ENCODE measurements at places on chromosomes 7 and 10.

- no peak for DNase-seq
Observed at GRCh38 chr10:131575877-131576276, 264.4 kb upstream of the TCERG1L start.

GRCh38 chr7:32774541-32774951 lies 117.0 kb downstream of the KBTBD2 start:
- DNase-seq = no peak

GRCh38 chr7:151003572-151003971 lies 12.8 kb downstream of the NOS3 start:
- DNase-seq = no peak

DNA sequence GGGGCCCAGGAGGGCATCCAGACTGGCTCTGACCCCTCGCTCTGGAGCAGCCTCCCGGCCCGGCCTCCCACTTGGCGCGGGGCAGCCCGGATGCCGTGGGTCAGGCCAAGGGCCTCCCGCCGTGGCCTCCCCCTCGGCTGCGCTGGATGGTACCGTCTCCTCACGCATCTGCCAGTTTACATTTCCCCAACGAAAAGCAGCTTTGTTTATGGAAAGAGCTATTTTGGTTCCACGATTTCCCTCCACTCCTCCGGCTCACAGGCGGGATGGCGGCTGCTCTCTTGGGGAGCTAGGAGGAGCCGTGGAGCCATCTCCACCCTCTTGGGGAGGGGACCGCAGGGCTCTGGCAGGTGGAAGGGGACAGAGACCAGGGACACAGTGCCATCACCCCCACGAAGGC lies 93.2 kb upstream of the MYL10 start:
- DNase-seq = no peak

GRCh38 chr7:151700586-151701165 lies 176.2 kb downstream of the PRKAG2 start:
- no peak for DNase-seq

DNA sequence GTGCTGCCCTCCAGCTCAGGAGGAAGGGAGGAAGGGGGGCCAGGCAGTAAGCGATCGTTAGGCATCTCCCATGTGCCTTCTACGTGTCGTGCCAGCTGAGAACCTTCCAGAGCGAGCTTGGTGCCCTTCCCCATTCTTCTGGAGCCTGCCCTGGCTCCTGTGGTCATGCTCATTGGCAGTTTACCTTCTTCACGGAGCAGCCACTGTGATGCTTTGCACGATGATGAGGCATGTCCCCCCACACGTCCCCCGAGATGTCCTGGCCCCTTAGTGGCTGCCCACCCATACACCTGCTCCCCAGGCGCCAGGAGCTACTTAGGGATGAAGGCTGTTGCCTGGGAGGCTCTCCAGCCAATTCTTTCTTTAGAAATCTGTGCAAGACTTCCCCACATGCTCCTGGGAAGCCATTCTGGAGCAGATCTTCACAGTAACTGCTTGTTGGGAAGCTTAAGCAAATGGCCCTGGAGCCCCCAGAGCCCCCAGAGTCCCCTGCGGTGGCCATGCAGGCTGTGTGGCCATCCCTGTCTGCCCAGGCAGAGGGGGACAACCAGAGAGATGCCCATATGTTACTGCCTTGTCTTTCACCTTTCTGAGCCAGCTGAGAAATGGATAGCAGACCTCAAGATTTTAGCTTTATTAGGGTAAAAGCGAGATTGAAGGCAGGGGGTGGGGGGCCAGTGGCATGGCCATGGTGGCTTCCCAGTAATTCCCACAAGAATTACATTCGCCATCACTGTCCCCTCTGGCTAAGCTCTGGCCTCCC lies 199.0 kb downstream of the EBF3 start:
- no peak for DNase-seq

DNA sequence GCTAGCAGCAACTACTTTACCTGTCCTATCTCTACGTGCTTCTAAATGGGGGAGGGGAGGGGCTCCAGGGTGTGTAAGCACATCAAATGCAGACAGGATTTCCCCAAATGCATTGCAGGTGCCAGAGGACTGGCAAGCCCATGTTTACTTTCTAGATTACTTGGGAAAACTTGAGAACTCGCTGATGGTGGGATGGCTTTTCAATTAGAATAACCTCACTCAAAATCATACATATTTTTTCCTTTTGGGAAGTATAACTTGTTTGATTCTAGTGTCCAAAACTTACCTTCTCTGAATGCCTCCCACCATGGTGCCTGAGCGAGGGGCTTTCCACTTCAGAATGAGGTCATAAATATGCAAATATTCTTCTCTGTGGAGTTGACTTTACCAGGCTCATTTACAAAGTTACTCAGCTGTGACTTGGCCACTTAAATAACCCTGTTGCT lies 191.3 kb upstream of the RHOBTB1 start:
- no peak for DNase-seq

GRCh38 chr7:74573512-74573911 lies 84.0 kb upstream of the GTF2I start:
- DNase-seq = no peak

DNA sequence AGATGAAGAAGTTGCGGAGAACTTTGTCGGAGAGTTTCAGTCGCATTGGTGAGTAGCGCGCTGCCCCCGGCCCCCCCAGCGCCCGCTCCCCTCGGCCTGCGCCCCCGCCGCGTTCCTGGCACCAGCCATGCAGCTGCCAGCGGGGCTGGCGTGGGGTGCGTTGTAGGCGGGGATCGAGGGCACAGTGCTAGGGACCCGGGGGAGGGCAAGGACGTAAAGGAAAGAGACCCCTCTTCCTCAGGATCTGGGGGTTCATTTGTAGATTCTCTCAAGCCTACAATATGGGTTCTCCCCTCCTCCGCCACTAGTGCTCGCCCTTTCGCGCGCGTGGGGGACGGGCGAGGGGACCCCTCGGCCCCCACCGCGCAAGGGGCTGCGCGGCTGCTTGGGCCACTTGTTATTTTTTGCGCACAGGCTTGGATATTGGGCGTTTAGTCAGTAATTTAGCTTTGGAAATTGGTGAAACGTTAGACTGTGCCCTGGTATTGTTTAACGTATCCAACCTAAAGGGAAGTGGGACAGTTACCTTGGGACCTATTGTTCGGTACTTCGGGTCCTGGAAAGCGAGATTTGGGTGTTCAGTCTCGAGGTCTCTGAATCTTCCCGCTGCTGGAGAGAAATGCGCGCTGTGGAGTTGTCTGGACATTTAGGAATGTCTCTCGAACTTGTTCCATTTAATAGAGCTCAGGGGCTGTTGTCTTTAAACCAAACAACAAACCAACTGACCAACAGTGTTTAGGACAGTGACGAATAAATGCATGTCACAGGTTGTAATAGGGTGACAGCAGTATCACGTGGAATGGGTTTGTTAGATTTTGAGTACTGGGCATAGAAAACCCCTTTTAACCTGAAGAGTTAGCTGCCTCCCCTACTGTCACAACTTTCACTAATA lies 796 bp downstream of the CDK14 start:
- DNase-seq = no peak

- DNase-seq = no peak
Observed at GRCh38 chr7:43385856-43386255, 197.1 kb upstream of the STK17A start.

DNA sequence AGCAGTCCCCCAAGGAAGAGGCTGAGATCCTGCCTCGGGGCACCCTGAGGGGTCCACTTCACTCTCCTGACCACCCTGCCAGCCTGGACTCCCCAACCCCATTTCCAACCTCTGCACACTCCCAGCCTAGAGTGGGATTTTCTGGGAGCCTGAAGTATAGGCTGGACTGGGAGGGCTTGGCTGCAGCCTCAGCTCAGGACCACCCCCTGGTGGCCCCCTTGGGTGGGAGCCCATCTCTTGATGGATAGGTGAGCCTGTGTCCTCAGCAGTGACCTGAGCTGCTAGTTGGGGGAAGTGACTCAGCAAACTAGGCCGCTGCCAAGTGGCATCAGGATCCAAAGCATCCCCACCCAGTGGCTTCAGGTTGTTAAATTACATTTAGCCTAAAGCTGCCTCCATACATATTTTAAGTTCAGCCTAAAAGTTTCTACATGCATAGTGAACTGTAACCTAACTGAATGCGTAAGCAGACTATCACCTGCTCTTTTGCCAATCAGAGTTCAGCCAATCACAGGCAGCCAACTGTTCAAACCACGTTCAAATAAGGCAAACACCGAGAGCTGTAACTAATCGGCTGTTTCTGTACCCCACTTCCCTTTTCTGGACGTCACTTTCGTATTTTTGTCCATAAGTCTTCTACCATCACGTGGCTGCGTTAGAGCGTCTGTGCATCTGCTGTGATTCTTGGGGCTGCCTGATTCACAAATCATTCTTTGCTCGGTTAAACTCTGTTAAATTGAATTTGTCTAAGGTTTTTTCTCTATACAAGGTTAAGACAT lies 144.0 kb downstream of the PLPP4 start:
- no peak for DNase-seq

GRCh38 chr10:131703541-131703940 lies 197.3 kb upstream of the PPP2R2D start:
- DNase-seq = no peak

DNA sequence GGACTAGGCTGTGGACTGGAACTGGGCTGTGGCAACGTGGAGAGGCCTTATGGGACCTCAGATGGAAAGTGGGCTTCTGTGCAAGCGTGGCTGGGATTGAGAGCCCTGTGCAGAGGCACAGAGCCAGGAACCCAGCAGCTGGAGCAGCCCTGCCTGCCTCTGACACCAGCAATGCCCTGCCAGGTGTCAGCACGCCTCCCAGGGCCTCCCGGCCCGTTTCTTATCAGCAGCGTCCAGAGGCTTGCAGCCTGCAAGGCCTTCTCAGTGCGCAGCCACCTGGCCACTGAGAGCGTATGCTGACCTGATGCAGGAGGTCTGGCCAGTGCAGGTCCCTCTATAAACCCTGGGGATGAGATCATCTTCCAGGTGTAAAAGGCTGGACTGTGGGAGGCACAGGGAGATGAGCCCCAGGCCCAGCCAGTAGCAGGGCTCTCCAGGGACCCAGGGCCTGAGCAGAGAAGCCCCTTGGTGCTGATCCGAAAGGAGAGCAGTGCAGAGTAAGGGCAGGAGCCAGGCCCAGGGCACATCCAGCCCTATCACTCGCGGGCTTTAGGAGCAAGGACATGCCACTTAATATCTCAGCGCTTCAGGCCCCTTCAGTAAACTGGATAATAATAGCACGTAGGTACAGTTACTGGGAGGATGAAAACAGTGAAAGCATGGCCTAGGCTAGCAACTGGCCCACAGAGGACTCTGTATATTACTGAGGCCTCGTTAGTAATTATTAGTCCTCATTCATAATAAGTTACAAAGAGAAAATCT lies 38.8 kb upstream of the ANTXRL start:
- no peak for DNase-seq

DNA sequence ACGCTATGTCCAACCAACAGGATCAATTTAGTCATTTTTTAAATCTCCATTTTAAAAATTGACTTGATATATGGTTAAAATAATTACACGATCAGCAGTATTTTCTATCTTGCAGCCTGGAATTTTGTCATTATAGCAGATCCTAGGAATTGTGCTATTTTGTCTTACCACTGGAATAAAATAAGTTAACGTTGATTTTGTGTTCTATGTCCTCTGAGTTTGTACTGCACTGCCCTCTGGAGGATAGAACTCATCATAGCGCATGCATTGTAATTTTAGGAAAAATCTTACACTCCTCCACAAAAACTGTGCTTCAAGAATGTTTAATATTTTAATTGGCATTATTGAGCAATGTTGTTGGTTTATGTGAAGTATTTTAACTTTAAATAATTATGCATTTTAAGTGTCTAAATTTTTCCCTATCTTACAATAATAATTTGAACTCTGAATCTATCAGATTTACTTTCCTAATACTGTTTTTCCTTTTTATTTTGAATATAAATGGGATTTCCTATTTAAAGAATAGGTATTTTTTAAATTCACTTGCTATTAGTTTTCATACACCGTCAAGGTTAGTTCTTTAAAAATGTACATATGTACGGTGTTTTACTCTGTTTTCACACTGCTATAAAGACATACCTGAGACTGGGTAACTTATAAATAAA lies 220.1 kb downstream of the PPP1R3A start:
- no peak for DNase-seq

DNA sequence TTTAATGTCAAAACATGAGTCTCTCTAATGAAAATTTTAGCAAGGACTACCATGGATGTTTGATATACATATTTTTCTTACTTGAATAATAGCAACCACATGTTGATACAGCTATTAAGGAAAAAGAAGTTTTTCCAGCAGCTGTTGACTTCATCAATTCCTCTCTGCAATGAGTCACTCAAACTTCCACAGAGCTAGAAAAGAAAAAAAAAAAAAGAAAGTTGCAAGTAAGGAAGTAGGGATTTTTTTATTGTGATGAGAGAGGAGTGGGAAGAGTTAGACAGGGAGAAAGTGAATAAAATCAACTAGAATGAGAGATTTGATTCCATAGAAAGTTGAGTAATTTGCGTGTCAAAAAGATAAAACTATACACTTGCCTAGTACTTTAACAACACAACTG lies 46.2 kb downstream of the CAV1 start:
- no peak for DNase-seq

DNA sequence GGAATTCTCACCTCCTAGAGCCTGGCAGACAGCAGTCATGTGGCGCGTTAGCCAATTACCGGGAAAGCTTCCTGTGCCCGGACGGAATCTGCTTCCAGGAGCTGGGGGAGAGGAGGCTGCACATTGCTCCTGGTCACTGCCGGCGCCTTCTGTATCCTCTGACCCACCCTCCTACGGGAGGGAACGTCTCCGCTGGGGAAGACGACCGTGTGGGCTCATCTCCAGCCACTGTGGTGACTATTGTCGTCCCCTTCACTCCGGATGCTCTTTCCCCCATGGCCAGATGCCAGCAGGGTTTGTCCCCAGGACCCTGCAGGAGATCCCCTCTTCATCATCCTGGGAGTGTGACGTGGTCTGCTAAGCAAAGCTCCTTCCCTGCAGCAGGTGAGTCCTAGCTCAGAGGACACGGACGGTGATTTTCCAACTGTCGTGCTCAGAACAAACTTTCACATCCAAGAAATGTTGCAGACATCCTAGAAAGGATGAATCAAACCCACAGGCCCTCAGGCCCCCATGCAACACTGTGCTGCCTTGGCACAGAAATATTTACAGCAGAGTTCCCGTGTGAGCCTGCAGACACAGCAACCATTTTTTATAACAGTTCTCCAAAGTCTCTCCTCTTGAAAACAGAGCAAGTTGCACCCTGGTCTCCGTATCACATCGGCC lies 29.6 kb upstream of the FAM20C start:
- DNase-seq = no peak
